Esophagus squamous epithelium (tissue), 5 donors: ENCODE measurements at places on chromosomes 1 and 21.

- no peak for DNase-seq
Observed at GRCh38 chr1:104322131-104322530, 572.4 kb downstream of the AMY1C start.

GRCh38 chr1:178509414-178510007 is 3.4 kb upstream of the TEX35 start:
- DNase-seq = no peak

DNA sequence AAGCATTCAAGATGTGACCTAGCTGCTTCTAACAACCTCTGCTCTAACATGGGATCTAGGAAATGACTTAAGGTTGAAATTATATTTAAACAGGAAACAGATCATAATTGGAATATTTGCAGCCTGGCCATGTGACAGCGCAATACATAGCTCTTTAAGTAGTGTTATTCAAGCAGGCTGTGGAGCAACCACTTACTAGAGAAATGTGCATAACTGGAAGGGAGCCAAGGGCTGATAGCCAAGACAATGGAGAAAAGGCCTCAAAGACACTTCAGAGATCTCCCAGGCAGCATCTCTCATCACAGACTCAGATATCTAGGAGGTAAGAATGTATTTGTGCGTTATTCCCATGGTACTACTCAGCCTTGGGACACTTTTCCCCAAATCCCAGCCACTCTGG is 823.0 kb upstream of the PRMT6 start:
- DNase-seq = no peak

GRCh38 chr1:69991644-69992043 is 213.7 kb downstream of the LRRC40 start:
- DNase-seq = no peak
